Activated CD4-positive, alpha-beta T cell treated with anti-CD3 and anti-CD28 coated beads, Interleukin-2, Interleukin-6, amounts not matched to agents 100 ng/mL and 50 ng/mL, durations not matched to agents 16 hours and 8 hours (primary cell): ENCODE measurements at places on chromosomes 1 and 21.

DNA sequence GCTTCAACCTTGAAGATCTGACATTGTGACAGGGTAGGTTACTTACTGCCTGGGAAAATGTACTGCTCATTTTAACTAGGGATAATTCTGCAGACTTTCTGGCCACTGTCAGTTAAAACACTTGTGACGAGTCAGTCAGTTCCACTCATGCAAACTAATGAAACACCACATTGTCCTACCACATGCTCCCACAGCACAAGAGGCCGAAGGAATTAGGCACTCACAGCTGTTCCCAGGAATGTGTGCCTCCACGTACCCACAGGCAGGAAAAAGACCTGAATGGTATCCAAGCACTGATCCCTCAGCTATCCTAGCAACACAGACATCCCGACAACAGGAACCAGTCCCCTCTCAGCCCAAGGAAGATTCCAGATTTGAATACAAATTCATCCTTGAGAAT is 12.3 kb downstream of the BCAR3 start:
- DNase-seq, result no peak

- DNase-seq, result no peak
These were observed 216.1 kb downstream of the DUSP10 start for GRCh38 chr1:221525749-221526148.

DNA sequence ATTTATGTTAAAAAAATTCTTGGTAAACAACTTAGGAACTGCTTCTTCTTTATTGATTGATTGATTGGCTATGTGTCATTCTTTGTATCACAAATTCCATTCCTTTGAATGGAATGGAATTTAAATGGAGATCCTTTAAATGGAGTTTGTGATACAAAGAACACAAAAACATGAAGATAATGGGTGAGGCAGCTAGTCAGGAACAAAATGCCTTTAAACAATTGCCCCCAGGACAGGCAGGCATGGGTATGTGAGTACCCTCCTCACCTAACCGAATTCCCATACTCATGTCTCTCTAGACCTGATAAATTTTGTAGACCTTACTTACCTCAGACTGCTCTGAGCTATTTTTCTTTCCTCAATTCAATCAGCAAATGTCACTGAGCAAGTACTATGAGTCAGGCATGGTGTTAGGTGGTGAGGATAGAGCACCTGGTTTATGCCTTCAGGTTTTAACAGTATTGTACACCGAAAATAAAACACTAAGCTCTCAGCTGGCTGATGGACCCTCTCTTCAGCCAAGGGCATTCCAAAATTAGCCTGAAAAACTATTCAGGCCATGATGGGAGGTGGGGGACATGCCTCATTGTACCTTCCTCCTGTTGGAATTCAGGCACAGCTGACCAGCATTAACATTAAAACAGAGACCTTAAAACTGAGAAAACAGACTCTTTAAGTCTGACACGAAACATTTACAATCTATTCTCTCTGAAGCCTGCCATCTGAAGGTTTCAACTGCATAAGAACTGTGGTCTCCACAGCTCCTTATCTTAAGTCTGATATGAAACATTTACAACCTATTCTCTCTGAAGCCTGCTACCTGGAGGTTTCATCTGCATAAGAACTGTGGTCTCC is 58.9 kb downstream of the OLFML3 start:
- DNase-seq, result no peak

GRCh38 chr1:167430849-167431242 is 87.5 kb downstream of the CD247 start:
- no peak for DNase-seq

DNA sequence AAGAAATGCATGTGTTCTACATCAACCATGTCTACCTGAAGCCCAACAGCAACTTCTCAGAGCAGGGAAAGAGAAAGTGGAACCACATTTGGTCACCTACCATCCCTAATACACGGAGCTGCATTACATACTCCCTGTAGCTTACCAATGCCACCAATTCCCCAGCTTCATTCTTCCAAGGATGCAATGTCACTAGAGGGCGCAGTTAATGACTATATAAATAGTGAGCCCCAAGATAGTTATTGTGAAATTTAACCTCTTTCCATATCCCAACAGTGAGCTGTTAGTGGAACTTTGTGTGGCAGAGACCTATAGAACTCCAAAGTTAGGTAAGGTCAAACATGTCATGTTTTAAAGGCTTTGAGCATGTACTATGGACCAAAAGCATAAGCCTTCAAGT is 618.3 kb downstream of the SMYD3 start:
- no peak for DNase-seq

DNA sequence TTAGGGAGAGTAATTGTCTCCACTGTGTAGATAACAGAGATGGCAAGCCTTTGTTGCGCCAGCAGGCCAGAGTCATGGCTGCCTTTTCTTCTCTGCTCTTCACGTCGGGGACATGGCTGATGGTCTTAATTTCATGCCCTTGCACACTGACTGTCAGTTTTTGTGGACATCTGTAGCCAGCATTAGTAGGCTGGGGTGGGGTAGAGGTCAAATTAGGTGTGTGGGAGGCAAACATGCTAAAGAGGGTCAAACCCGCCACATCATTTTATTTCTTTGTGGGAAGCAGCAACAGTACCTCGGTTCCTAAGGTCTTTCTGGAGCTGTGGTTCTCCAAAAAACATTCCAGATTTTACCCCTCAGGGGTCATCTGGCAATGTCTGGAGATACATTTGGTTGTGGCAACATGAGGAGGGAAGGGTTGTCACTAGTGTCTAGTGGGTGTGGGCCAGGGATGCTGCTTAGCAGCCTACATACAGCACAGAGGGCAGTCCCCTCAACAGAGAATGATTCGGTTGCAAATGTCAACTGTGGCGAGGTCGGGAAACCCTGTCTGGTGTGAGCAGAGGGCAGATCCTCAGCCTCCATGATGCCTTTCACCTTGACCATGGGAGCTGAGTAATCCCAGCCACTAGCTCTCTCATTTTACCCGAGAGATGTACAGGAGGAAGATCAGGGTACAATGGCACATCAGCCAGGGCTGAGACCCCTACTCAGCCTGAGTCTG is 14.7 kb downstream of the RUNX1 start:
- no peak for DNase-seq

- no peak for DNase-seq
These were observed 30.7 kb upstream of the CD34 start for GRCh38 chr1:207941665-207942064.

DNA sequence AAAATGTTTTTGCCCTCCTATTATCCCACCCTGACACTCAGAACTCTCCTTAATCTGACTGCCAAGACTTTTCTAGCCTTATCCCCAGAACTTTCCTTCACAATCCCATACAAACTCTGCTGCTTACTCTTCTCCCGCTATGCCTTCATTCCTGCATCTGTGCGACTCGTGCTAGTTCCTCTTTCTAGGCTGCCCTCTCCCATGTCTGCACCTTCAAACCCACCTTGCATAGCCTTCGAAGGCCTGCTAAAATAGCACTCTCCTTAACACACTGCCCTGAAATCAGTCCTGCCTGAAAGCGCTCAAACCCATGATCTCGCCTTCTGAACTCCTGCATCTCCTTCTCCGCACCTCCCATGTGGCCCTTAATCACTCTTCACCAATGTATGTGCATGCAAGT is 2.5 kb upstream of the NCF2 start:
- no peak for DNase-seq

GRCh38 chr1:205922806-205923205 is 20.4 kb downstream of the SLC26A9 start:
- no peak for DNase-seq

- no peak for DNase-seq
These were observed 3.7 kb upstream of the IGSF3 start for GRCh38 chr1:116671072-116671760.

GRCh38 chr21:44548922-44549321 is 2.4 kb downstream of the KRTAP10-2 start:
- DNase-seq, result no peak

GRCh38 chr1:28458237-28459228 is 47.3 kb upstream of the RCC1 start:
- DNase-seq, result no peak

- no peak for DNase-seq
These were observed 12.5 kb downstream of the C1orf21 start for GRCh38 chr1:184399192-184399847.

DNA sequence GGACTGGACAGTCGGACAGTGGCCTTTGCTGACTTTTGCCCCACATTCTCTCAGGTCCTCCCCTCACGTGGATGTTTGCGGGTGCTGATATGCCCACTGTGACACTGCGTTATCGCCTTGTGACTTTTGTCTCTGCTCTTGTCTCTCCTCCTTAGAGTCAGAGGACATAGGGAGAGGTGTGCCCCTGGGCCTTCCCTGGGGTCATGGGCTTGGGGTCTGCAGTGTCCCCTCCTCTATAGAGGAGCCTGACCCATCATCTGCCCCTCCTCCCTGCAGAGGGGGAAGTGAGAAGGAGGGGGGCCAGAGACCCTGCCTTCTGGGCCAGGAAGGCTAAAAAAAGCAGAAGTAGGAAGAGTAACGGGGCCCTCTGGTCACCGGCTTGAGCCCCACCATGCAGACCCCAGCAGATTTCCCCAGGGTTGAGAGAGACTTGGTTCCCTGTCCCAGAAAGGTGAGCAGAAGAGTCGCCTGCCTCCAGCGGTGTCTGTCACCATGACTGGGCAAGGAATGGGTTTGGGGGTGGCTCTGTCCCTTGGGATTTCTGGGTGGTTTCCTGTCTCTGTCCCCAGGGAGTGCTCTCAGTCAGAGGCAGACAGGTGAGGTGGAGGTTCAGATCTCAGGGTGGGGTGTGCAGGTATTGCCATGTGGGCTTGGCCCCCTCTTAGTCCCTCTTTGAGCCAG is 13.3 kb downstream of the RPS6KA1 start:
- no peak for DNase-seq

GRCh38 chr1:42231253-42231652 is 66.7 kb upstream of the GUCA2A start:
- DNase-seq, result no peak

- DNase-seq, result peak; percentile 65
These were observed 7.9 kb downstream of the TIAM1 start for GRCh38 chr21:31335957-31336738.

GRCh38 chr1:201745023-201745422 is 83.9 kb upstream of the IPO9 start:
- DNase-seq, result no peak

DNA sequence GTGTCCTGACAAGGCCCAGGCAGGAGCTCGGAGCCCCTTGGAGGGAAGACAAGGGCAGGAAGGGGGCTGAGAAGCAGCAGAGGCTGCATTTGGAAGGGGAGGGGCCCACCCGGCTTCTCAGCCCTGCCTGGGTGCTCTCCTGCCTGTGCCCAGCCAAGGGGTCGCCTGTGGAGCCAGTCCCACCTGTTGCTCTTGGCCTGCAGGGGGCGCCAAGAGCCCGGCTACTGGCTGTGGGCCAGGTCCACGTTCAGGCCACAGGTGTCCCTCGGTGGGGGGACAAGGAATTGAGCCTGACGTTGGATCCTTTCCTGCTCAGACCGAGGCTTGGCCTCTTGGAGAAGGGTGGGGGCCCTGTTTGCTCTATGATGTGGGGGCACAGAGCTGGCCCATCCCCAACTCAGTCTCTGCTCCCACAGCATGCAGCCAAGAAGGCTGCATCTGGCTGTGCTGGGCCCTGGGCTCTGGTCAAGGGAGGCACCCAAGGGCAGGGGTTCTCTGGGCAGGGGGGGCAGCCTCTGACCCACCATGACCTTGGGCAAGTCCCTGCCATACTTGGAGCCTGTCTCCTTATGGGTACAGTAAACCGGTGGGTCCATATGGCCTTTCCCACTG is 10.9 kb downstream of the WNT4 start:
- peak; percentile 69 for DNase-seq

DNA sequence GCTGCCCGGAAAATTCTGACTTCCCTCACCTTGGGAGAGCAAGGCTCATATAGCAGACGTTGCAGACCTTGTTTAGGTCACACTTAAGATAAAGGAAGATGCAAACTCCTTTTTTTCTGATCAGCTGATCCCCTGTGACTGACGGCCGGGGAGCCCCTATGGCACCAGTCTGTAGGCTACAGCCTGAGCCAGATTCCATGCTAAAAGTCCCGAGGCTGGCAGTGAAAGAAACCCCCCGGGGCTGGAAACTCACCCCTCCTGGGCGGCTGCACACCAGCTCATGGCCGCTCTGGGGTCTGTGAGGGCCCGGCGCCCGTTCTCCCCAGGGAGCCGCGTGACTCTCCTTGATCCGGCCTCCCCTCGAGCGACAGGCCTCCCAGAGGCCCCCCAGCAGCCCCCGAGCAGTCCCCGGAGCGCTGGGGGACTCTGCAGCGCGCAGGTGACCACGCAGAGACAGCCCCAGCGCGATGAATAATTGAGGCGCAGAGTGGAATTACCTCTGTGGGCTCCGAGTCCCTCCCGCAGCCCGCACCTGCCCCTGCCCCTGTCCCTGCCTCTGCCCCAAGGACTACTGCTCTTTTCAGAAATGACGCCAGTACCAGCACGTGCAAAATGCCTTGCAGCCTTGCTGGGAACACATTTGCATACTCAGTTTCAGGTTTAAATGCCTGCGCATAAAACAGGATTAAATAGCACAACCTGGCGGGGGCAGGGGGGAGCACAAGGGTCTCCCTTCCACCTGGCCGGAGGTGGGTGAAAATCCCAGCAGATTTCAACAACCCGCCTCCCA is 62.6 kb upstream of the CLDN14 start:
- DNase-seq, result peak; percentile 18

DNA sequence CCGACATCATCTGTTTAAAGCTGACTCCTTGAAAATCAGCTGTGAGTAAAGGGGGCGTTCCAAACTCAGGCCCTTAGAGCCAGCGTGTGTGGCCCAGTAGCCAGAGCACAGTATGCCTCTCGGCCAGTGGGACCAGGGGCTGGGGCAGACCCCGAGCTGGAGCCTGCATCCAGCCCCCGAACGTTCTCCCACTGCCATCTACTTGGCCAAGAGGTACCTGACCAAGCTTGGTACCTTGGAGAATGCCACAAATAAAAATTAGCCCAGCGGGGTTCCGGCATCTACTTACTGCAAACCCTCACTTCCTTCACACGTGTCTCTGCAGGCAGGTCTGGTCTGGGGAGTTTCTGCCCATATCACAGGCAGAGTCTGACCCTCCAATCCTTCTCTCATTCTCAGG is 56.7 kb upstream of the COL6A2 start:
- no peak for DNase-seq

GRCh38 chr1:210669951-210670350 is 341.2 kb downstream of the HHAT start:
- DNase-seq, result no peak

DNA sequence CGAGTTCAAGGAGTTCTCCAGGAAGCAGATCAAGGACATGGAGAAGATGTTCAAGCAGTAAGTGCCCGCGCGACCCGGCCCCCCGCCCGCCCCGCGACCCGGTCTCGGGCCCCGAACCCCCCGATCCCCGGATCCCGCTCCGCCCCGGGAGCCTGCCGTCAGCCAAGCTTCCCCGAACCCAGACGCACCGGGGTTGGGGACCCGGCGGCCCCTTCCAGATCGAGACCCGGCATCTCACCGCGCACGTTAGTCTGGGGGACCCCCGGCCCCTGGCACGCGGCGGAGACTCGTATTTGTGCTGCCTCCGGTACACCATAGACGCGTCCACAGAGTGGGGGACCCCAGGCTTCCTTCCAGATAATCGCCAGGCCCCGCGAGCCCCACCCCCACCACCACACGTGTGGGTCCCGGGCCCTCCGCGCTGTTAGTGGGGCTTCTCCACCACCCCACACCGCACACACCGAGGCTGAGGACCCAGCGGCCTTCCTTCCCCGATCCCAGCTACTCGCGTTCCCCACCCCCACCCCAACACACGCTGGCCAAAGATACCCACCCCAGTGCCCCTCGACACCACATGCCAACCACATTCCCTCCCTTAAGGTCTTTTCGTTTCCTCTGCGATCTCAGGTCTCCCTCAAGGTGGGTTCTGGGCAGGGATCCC is 665 bp downstream of the EFHD2 start:
- peak; percentile 18 for DNase-seq
